ENCODE measurements at places on chromosomes 6 and 20.

DNA sequence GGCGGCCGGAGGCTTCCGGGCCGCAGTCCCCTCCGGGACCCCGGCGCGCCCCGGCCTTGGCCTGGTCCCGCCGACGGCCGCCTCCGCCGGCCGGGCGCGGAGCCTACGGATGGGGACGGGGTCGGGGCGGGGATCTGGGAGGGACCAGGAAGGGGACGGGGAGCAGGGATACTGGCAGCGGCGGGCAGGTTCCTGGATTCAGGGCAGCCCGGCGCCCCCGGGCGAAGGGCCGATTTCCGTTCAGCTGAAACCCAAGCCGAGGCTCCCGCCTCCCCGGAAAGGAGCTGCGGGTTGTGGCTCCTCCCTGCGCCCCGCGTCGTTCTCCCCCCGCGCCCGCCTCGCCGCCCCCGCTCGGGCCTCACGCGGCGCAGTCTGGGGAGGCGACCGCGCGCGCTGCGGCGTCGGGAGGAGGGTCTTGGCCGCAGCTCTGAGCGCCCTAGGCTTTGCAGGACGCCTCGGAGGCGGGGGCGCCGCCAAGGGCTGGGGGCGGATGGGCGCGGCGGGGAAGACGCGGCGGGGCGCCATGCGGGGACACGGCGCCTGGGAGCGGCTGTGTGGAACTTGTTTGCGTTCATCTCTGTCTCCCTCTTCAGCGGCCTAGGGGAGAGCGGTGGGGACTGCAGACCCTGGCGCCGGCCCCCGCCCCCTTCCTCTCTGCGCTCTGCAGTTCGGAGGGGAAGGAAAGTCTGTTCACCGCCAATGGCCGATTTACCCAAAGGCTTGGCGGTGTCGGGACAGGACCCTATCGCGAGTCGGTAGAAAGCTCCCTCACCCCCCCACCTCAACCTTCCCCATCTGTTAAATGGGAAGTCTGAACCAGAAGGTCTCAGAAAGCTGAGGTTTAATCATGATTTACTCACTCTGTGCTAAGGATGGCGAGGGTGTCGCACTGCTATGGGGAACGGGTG, 22.7 kb upstream of the TMEM181 start:
- no peak for DNase-seq

- no peak for DNase-seq
Measured at GRCh38 chr6:122696079-122696478, 83.4 kb upstream of the FABP7 start.

DNA sequence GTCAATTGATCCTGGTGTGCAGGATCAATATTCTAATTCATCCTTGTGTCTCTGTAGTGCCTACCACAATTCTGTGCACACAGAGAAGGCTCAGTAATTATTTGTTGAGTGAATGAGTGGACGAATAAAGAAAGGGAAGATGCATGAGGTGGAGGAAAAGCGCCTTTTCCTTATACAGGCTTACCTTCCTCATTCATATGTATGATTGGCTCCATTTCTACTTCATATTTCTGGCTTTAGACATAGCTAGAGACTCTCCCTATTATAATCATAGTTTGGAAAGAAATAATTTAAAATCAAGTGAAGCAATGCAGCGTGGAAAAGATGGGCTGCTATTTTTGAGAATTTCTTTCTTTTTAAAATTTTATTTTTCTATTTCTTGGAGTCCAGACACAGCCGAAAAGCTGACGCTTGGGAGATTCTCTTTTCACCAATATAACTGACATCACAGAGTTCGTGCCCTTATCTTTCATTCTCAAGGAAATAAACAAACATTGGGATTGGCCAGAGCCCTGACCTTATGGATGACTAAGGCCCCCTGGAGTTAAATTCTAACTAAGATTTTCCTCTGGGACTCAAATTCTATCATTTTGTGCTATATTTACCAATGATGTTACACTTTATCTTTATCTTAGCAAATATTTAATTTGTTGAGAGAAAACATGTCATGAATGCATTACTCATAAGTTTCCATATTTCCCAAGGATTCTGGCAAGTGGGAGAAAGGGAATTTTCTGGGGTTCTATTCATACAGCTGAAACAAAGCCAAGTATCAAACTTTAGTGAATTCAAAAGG, 48.1 kb downstream of the PRL start:
- DNase-seq: no peak

DNA sequence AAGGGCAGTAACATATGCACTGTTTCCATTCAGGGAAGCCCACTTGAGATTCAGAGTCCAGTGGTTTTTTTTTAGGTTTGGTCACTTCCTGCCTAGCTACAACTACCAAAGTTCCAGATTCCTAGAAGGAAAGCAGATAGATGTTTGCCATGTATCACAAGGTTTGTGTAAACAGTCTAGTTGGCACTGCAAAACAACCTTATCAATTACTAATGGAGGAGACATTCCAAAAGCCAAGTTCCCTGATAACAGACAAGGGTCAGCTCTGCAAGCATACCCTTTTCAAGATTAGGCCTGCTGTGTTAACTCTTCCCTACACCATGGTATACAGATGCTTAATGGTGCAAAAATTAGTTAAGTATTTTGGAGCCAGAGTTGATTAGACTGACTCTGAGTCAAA, 141.3 kb upstream of the GLP1R start:
- DNase-seq: no peak

GRCh38 chr6:29510202-29510601, 22.4 kb upstream of the MAS1L start:
- no peak for DNase-seq

- DNase-seq: no peak
Measured at GRCh38 chr20:52869698-52870501, 102.3 kb upstream of the TSHZ2 start.

DNA sequence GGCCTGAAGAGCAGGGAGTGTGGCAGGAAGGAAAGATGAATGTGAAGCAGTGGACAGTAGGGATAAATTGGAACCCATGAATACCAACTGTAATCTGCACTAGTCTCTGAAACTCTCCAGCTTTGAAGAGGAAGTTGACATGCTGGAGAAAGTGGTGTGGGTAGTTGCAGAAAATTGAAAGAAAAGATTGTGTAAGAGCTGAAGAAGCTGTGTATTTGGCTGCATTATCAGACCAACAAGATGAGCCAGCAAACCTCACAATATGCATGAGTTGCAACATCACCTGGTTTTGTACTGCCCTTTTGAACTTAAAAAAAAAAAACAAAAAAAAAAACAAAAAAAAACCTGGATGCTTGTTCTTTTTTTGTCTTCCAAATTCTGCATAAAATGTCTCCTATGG, 921.9 kb upstream of the EYS start:
- DNase-seq: no peak

DNA sequence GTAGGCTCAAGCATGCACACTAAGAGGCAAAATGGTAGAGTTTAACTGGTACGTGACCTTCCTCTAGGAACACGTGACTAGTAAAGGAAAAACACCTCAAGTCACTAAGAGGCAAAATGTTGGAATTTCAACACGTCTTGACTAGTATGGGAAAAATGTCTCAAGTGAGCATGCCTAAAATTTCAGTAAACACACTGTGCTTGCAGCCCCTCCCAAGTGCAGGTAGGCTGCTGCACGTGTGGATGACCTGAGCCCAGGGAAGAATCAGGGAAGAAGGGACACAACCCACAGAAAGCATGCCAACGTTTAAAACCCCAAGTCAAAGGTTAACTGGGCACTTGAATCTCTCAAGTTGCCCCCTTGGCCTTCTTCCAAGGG, 162.2 kb downstream of the TENT5A start:
- no peak for DNase-seq

- no peak for DNase-seq
Measured at GRCh38 chr20:24452016-24452415, 17.4 kb upstream of the SYNDIG1 start.

GRCh38 chr6:21538186-21538798, 55.3 kb upstream of the SOX4 start:
- DNase-seq: no peak

- no peak for DNase-seq
Measured at GRCh38 chr20:25368526-25368925, 22.1 kb downstream of the ABHD12 start.

- no peak for DNase-seq
Measured at GRCh38 chr20:609371-609964, 641 bp downstream of the TCF15 start.

DNA sequence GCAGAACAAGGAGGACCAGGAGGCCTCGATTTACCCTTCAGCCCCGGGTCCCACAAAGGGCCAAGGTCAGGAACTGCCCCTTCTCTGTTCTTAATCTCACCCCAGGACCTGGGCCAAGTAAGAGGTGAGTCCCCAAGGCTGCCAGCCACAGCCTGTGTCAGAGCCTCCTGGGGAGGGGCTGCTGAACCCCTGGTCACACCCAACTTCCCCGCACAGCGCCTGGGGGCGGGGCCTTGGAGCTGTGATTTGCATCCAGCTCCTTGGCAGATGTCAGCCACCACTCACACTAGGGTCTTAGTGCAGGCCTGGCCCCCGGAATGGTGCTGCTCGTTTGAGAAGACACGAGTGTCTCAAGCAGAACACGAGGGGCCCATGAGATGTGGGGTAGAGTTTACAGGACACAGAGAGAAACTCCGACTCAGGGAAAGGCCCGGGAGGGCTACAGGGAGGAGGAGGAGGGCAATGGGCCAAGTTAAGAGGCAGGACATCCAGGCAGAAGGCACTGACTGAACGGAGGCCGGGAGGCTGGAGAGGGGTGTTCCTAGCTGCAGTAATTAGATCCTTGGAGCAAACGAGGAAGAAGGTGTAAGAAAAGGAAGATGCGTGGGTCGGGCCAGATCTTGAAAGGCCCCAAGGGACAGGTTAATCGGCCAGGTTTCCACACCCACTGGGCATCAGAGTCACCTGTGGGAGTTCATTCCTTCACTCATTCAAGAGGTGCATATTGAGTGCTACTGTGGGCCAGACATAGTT, 26.9 kb downstream of the ZBP1 start:
- DNase-seq: no peak

DNA sequence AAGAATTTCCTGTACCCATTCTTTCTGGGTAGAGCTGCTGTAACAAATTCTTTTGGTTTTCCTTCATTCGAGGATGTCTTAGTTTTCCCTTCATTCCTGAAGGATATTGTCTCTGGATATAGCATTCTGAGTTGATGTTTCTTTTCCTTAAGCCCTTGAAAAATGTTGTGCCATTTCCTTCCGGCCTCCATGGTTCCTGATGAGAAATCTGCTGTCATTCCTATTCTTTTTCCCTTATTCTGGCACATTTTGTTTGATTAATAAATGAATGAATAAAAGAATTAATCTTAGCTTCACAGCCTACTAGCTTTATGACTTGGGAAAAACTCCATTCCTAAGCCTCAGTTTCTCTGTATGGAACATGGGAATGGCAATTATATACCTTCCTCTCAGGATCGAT, 173.1 kb downstream of the EYA2 start:
- DNase-seq: no peak

DNA sequence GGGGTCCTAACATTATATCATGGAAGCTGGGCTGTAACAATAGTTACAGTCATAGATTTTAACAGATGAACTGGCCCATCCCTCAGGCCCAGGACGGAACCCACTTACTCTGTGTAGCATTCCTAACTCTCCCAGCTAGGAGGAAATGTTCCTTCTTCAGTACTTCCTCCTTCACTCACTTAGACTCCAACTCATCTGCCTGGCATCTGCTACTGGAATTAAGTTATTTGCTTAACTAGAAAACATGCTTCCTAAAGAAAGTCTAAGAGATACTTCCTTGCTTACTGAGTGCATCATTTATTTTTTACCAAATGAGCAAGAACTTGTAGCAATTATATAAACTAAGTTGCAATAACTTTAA, 20.5 kb downstream of the GCLC start:
- no peak for DNase-seq

DNA sequence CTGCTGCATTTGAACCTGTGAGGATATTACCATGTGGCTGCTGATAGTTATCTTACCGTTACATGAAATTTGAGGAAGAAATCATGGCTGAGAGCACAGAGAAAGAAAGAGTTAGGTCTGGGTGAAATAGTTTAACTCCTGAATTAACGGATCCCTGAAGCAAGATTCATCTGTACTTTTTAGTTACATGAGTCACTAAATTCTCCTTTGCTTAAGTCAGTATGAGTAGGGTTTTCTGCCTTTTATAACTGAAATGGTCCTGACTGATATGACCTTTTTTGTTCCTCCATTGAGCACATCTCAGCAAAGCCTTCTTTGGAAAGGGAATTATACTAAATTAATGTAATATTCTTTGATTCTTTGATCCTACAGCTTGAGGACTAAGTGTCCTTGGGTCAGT, 333.3 kb upstream of the ZFP64 start:
- no peak for DNase-seq

- DNase-seq: peak; percentile 49
Measured at GRCh38 chr6:33344701-33345697, 27.5 kb upstream of the ZBTB22 start.

- no peak for DNase-seq
Measured at GRCh38 chr20:61524951-61525666, 273.0 kb downstream of the CDH4 start.

- DNase-seq: no peak
Measured at GRCh38 chr6:115932481-115932880, 128.2 kb downstream of the FRK start.

DNA sequence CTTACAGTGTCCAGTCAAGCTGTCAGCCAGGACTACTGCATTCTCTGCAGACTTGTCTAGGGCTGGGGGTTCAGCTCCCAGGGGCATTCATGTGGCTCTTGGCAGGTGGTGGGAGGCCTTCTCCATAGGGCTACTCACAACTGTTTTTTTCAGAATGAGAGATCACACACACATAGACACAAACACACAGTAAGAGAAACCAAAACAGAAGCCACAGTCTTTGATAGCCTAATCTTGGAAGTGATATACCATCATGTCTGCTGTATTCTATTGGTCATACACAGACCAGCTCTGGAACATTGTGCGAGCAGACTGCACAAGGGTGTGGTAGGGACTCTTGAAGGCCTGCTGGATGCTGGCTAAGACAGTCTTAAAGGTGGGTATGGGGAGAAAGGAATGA, 13.5 kb downstream of the TMEM170B start:
- DNase-seq: no peak

DNA sequence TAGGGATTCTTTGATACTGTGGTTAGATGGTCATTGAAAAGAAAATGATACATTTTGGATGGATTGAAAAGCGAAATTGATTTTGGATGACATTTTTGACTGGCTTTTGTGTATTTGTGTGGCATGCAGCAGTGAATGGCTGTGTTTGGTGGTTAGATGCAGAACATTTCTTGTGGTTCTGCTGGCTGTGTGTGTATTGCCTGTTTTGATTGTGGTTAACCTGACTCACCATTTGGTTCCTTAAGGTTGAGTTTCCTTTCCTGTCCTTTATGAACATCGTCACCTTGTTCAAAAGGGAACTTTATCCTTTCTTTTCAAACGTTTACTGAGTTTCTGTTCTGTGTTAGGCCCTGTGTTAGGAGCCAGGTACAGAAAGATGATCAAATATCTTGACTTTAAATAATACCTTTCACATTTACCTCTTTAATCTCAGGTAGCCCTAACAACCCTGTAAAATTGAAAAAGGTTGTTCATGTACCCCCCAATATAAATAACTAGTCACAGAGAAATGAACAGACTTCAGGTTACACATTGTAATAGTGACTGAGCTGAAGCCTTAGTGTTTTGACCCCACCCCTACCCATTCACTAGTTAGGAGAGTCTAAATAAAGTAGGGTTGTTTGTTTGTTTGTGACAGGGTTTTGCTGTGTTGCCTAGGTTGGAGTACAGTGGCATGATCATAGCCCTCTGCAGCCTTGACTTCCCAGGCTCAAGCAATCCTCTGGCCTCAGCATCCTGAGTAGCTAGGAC, 23.8 kb downstream of the ANKS1A start:
- DNase-seq: peak; percentile 4

GRCh38 chr20:20215976-20216727, 151.8 kb upstream of the INSM1 start:
- DNase-seq: no peak

GRCh38 chr6:15443119-15443830, 197.4 kb downstream of the JARID2 start:
- DNase-seq: no peak
